Hematopoietic multipotent progenitor cell treated with erythropoietin and hydrocortisone succinate and interleukin-3 and kit ligand, for 6 days (in vitro differentiated cells): ENCODE measurements at places on chromosomes 12 and 14.

DNA sequence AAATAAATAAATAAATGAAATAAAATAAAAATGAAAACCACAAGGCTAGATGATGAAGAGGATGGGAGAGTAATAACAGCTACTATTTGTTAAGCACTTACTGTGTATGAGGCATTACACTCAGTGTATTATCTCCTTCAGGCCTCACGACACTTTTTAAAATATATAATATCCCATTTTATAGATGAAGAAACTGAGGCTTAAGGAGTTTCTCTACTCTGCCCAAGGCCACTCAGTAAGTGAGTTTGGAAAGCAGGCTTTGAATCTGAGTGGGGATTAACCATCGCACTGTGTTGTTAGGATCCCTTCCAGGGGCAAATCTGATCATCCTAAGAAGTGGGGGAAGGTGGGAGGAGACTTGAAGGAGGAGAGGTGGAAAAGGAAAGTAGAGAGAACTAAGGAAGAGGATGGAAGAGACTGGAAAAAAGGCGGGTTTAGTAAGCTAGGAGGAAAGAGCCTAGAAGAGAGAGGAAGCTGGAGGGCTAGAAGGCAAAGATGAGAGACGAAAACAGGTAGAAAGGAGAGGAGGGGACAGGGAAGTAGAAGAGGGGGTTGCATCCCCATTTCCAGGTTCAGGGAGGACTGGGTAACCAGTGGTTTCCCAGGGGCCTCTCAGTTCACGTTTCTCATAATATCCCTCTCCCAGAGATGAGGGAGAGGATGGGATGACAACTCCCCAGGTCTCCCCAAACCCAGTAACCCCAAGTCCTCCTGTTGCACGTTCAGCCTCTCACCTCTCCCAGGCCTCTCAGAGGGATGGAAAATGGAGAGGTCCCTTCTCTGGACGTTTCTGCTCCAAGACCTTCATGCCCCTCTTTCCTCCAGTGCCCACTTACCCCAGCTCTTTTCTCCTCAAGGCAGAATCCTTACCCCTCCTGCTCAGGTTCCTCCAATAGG is 1.7 kb downstream of the STAT6 start:
- no peak for DNase-seq

GRCh38 chr12:9381619-9382018 is 173.4 kb upstream of the PZP start:
- DNase-seq = peak; percentile 57

- DNase-seq = peak; percentile 50
Observed at GRCh38 chr12:113207613-113208040, 13.6 kb upstream of the TPCN1 start.

GRCh38 chr14:21029917-21030316 is at the start of gene TPPP2:
TPPP2 (plus strand) TSS chr14:21030217; CDS start chr14:21030582, 365 bp downstream.
- DNase-seq = no peak

DNA sequence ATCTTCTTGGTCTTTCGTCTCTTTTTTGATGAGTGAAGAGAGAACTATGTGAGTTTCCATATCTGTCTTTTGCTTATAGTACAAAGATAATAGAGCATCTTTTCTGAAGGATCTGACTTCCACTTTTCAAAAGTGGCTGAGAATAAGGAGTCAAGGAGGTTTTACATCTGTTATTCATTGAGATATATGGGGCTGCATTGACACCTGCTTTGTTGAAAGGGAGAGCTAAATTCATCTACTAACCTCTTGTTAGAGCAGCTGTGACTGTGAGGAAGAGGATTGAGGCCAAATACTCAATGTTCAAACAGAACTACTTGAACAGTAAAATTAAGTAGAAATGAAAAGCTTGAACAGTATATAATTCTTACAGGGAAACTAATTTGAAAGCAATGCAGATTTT is 130.2 kb upstream of the ATP2B1 start:
- DNase-seq = no peak

GRCh38 chr12:1797011-1797901 is 23.1 kb upstream of the LRTM2 start:
- DNase-seq = peak; percentile 78

DNA sequence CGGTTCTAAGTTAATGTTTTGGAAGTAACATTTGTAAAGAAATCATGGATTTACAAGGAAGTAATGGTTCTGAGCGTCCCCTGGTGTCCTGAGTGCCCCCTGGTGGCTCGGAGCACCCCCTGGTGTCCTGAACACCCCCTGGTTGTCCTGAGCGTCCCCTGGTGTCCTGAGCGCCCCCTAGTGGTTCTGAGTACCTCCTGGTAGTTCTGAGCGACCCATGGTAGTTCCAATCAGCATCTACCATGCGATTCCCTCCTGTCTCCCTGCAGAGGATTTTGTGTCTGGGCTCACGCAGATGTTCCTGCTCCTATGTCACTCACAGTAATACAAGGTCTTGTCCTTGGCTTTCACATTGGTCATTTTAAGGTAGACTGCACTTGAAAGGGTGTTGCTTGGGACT is 1352.9 kb downstream of the TMEM121 start:
- peak; percentile 94 for DNase-seq

GRCh38 chr12:130909111-130909510 is 37.2 kb downstream of the RAN start:
- DNase-seq = no peak

DNA sequence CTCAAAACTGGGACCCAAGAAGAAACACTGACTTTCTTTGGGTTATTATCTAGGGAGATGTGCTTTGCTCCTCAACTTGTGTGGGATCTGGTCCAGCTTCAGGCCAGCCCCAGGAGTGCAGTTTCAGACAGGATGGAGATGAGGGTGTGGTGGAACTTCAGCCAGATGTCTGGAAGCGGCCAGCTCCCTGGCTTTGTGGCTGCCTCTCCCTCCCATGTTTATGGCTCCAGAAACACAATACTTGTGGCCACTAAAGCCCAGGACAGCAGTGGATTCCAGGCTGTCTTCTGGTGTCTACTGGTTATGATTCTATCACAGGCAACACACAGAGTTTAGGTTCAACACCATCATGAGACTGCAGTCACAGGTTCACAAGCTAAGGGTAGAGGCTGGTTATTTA is 44.2 kb upstream of the EMP1 start:
- no peak for DNase-seq

- DNase-seq = no peak
Observed at GRCh38 chr14:69154779-69155178, 1.9 kb upstream of the DCAF5 start.
